ENCODE measurements at places on chromosomes 1 and 21. TPM values are rescaled to one million over a fixed set of nuclear protein-coding genes. Genes with fewer than 3 reads are reported as not detected.

TMPRSS15 gene
- total RNA-seq: 0.03 TPM

EPHA2 gene
- total RNA-seq: 50.8 TPM

DNA sequence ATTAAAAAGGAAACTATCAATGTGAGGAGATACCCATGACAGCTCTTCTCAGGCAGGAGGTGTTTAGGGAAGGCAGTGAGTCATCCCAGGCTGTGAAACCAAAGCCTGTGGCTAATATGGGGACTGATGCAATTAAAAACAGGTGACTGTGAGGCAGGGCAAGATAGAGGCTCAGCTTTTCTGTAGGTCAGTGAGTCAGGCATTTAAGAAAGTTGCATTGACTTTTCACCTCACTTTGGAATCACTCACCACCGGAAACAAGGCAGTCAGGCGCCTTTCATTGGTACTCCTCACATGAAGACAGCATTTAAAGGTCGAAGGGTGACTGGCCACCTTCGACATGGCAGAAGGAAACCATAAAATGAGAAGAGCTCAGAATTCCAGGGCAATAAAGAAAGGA lies 54.5 kb downstream of the PAPPA2 start:
- DNase-seq: no peak

- DNase-seq: no peak
Measured at GRCh38 chr1:230823426-230823825, 44.9 kb downstream of the C1orf198 start.

- DNase-seq: peak; percentile 62
Measured at GRCh38 chr1:218439541-218440295, 94.6 kb downstream of the TGFB2 start.

DNA sequence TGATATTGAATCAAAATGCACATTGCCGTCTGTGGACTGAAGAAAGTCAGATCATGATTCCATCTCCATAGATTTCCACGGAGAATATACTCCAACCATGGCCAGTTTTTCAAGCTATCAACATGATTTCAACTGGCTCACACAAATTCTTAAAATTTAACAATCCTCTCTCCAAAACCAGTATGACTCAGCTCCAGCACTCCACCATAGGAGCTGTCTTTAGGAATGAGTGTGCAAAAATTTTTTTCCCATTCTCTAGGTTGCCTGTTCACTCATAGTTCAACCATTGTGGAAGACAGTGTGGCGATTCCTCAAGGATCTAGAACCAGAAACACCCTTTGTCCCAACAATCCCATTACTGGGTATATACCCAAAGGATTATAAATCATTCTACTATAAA lies 40.8 kb downstream of the RGL1 start:
- peak; percentile 18 for DNase-seq

DNA sequence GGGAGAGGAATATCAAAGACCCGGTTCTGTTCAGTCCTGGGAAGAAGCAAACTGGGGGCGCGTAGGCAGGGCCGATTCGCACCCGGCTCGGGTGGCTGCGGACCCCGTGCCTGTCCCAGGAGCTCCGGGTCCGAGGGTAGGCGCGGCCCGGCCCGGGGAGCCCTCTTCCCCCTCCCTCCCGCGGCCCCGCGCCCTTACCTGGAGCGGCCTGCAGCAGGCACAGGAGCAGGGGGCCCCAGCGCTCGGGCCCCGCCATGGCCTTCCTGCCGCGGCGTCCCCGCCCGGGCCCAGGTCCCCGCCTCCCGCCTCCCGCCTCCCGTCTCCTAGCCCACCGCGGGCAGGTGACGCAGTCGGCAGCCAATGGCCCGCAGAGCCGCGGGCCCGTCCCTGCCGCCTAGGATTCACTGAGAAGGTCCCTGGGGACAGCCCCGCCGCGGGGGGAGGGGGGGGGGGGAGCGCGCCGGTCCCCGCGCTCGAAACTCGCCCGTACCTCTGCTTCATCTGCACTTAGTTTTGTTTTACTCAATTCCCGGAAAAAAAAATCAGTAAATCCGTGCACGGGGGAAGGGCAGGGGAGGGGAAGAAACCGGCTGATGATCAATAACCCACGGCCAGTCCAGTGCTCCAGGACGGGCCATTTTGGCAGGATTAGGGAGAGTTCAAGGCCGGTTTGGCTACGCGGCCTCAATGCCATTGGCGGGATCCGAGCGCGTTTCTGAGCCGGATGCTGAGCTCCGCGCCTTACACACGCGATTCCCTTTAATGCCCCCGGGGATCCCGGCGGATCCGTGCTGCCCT lies at the start of gene IFNLR1:
TSS of gene IFNLR1 (minus strand) at position 297 of the 798 bp plus-strand sequence. CDS start at position 256, 41 bp downstream.
- DNase-seq: peak; percentile 63

DNA sequence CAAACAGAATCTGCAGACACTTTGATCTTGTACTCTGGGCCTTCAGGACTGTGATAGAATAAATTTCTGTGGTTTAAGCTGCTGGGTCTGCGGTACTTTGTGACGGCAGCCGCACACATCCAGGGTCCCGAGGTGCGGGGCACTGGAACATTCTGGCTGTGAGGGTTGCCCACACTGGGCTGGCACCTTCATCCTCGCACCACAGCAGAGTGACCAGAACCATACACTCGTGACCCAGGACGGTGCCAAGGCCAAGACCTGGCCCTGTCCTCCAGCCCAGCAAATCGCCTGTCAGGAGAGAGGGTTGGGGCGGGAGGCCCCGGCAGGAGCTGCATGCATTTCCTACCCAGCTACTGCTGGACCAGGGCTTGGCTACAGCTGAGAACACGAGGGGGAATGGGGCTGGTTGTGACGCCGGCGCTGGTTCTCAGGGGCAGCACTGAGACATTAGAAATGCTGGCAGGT lies 2.6 kb upstream of the FTCD start:
- DNase-seq: peak; percentile 2

GRCh38 chr1:209674957-209675564 lies at the start of gene G0S2:
TSS of gene G0S2 (plus strand) at chr1:209675412. CDS start at chr1:209675685, 273 bp downstream.
- DNase-seq: peak; percentile 56
